SK-N-MC (cell line): ENCODE measurements at places on chromosomes 12 and 14.
A peak's percentile ranks its signal among the peaks of the same experiment; 100 is the strongest.

GRCh38 chr12:45017916-45018315 lies 33.0 kb downstream of the DBX2 start:
- no peak for DNase-seq

DNA sequence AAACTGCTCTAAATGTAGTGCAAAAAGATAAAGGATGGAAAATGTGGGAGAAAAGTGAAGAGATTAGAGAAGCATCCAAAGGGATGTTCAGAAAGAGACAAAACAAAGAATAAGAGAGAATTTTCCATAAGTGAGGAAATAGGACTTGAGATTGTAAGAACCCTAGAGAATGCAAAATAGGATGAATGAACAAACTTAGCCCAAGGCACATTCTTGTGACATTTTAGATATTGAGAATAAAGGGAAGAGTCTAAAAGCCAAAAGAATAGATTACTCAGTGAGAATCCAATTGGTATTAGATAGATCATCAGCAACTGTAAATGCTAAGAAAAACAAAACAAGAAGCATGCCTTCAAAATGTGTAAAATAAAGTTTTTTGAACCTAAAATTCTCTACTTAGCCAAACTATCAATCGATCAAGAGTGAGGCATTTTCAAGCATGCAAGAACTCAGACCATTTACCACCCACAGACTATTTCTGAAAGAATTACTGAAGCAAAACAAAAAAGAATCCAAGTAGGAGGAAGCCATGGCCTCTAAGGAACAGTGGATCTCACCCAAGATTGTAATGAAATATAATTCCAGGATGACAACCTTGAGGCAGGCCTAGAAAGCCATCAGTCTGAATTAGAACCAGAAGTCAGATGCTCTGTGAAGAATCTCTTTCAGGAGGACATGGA lies 33.5 kb downstream of the DYRK2 start:
- DNase-seq = no peak

- DNase-seq = no peak
These were observed 159.6 kb downstream of the PLCZ1 start for GRCh38 chr12:18578191-18578590.

GRCh38 chr14:92687681-92688433 lies 60.6 kb downstream of the LGMN start:
- no peak for DNase-seq

GRCh38 chr12:39935839-39936238 lies 170.0 kb downstream of the SLC2A13 start:
- no peak for DNase-seq

DNA sequence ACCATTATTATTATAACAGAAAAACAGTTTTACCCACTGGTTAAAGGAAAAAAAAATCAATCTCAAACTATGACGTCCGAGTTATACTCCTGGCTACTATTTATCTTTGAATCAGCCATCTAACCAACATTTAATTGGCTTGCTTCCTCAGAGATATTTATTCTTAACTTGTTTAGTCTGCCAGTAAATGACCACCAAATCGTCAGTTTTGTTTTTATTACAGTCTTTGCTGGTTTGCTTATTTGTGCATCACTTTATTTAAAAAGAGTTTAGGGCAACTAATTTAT lies 71.2 kb downstream of the RASSF8 start:
- DNase-seq = no peak

DNA sequence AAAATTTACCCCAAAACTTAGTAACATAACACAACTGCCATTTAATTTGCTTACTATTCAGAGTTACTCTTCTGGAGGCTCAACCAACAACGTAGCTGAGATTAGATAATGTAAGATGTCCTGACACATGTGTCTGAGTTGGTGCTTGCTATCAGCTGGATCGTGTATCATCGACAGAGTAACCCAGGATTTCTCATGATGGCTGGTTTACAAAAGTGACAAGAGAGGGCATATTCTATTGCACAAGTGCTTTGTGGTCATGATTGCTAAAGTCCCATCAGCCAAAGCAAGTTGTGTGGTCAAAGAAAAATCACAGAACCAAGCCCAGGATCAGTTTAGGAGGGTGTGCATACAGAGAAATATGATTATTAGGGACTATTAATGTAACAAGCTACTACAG lies 73.4 kb downstream of the CAPZA3 start:
- DNase-seq = no peak

- DNase-seq = peak; percentile 78
These were observed 741 bp upstream of the CRIP2 start for GRCh38 chr14:105473677-105474482.

DNA sequence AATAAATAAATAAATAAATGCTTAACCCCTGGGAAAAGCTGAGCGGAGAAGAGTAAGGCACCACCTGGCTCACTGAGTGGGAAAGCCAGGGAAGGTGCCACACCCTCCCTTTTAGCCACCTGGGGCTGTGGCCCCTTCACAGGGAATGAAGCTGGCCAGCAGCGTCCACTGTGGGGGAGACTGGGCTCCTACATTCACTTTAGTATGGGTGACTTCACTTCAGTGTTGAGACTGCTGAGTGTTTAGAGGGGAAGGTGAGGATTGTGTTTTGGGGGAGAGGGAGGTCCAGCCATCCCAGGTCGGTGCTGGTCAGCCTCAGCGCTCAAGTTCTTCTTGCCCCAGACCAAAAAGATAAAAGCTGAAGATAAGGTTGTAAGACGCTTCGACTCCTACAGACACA lies 1.6 kb downstream of the NAB2 start:
- DNase-seq = no peak

GRCh38 chr12:68998041-68998440 lies 65.1 kb upstream of the CPM start:
- no peak for DNase-seq

DNA sequence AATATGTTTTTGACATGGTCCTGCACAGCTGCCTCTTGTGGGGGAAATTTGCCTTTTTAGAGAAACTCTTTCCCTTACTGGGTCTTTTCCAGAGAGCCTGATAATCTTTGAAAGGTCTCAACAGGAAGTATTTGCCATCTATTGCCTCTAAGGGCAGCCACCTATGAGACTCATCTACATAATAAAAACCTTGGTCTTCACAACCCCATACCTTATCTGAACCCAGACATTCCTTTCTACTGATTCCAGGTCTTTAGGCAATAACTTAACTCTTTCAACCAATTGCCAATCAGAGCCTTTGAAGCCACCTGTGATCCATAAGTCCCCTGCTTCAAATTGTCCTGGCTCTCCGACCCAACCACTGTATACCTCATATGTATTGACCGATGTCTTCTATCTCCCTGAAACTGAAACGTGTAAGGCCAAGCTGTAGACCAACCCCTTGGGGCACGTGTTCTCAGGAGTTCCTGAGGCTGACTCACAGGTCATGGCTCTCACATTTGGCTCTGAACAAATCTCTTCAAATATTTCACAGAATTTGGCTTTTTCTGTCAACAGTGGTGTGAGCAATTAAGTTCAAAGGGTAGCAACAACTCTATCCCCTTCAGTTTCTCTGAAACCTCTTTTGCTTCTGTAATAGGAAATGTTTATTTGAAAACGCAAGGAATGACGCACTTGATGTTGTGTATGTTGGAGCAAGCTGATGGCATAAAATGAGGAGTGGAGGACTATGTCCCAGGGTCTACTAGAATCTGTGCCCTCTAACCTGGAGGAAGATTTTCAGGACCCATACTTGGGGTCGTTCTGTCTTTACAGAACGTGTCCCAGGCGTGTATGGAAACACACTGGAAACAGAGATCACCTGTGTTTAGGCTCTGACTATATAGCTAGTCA lies 49.2 kb upstream of the EIF5 start:
- no peak for DNase-seq

DNA sequence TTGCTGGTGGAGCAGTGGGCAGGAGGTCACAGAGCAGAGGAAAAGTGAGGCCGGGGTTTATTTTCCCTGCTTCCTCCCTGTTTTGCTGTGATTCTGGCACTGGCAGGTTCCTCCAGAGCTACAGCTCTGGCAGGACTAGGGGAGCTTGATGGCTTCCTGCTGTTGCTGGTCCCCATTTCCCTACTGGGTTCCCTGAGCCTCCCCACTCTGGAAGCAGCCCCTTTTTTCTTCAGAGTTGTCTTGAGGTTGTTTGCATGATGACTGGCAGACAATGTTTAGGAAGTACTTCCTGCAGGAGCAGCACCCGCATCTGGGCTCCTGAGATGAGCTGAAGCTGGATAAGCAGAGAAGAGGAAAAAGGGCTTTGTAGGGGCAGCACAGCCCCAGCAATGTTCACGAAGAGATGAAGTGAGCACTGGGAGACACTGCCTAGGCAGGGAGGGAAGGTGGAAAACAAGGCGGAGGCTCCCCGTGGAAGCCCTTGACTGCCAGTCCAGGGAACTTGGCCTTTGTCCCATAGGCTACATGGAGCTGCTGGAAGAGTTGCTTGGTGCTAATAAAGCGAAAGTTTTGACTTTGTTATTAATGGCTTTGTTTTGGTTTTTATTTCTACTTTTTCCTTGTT lies 126.9 kb downstream of the SLC38A6 start:
- no peak for DNase-seq

GRCh38 chr12:67989184-67989920 lies at the start of gene IFNG-AS1:
TSS of gene IFNG-AS1 (plus strand) at chr12:67989447.
- no peak for DNase-seq

DNA sequence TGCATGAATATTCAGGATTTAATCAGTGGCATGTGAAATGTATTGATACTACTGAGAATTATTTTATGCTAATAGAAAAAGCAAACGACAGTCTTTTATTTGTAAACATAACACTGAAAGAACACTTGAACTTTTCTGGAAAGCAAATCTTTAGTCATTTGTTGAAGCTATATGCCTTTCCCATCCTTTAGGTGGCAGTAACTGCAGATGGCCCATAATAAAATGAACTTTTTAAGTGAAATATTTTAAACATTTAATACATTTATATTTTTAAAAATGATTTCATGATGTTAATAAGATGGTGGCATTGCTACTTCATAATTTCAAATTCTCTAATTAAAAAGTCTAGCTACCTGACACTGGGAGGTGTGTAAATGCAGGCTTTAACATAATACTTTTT lies 13.9 kb upstream of the KRR1 start:
- DNase-seq = no peak

- DNase-seq = no peak
These were observed 37.1 kb downstream of the ZC3H14 start for GRCh38 chr14:88599761-88600439.

- no peak for DNase-seq
These were observed 51.8 kb downstream of the TRAF3 start for GRCh38 chr14:102829016-102829548.

- DNase-seq = no peak
These were observed 266.1 kb upstream of the LRIG3 start for GRCh38 chr12:59186451-59186850.

DNA sequence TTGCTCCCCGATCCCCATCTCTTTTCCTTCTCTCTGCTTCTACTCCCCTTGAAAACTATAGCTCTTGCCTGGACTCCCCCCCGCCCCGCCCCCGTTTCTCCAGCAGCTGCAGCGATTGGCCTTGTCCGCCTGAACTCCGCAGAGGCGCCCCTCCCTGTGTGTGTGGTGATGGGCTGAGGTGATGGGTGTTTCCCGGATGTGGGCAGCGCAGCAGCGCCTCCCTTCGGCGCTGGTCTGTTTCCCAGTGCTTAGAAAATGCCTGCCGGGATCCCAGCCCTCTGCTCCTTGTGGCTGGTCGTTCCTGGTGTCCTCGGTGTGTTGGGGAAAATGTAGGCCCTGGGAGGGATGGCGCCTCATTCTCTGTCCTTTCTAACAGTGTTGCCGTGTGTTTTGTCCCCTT lies 43.3 kb downstream of the GALNT8 start:
- no peak for DNase-seq
